GM23248 (cell line): ENCODE measurements at places on chromosomes 11 and 22. TPM values are rescaled to one million over a fixed set of nuclear protein-coding genes. Genes with fewer than 3 reads are reported as not detected.
A peak's percentile ranks its signal among the peaks of the same experiment; 100 is the strongest.

DNA sequence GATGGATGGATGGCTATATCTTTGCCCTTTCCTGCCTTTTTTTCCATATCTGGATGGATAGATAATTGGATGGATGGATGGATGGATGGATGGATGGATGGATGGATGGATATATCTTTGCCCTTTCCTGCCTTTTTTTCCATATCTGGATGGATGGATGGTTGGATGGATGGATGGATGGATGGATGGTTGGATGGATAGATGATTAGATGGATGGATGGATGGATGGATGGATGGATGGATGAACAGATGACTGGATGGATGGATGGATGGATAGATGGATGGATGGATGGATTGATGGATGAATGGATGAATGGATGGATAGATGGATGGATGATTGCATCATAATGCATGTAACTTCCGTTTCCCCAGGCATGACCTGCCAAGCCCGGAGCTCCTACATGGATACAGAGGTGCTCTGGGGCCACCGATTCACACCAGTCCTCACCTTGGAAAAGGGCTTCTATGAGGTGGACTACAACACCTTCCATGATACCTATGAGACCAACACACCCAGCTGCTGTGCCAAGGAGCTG is 24.9 kb downstream of the KCNJ5 start:
- no peak for DNase-seq

DNA sequence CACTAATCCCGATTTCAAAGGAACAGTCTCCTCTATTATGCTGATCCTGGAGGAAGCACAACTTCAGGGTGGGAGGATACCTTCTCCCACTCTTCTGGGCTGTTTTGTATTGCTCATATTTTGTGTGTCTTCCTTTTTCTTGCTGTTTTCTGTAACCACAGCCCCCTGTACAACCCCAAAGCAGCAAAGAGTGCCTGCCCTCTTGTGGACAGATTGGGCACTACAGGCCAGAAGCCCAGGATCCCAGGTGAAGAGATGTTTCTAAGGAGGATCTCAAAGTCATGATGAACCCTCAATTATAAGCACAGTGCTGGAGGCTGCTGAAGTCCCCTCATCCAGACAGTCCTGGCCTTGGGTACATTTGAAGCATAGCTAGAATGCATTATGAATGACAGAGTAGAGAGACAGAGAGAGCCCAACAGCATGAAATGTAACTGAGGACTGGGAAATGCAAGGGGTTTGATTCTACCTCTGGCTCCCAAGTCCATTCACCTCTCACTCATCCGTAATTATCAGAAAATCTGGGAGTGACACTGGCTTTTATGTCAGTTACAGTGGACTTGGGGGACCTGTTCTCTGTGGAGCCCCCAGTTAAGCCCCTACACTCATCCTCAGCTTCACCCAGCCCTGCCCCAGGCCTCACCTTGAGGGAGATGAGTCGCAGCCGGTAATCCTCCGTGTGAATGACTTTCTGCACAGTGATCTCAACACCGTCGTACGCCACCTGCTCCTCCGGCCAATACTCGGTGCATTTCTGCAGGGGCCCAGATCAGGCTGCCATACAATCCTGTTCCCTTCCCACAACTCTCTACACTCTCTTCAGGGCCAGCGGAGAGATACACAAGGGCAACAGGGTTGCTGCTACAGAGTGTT is 6.2 kb upstream of the IGSF22 start:
- peak; percentile 41 for DNase-seq

GRAMD1B gene
- polyA plus RNA-seq: 3.3 and 4.1 TPM in 2 replicates

DNA sequence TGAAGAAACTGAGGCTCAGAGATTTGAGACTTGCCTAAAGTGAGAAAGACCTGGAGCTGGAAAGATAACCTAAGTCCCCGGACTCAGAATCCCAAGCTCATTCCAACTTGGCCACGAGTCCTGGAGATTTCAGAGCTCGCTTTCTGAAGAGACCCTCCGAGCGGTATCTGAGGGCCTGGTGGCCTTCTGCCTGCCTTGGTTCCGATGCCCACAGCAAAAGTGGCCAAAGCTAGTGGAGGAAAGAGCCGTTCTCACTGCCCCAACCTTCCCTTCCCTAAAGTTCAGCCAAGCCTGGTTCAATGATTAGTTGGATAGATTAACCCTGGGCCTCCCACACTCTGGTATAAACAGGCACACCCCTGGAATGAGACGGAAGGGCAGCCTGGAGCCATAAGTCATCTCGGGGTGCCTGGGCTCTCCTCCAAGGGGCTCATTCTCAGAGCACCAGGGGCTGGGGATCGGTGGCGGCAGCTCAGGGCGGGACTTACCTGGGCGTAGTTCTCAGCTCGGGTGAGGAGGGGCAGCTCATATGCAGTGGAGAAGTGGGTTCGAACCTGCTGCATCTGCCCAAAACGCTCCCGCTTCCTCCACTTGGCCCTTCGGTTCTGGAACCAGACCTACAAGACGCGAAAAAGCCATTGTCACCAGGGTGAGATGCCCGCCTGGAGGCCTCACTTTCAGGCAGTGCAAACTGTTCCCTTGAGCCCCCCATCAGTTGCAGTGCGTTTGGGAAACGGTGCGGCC is 42.8 kb downstream of the ALX4 start:
- no peak for DNase-seq

DNA sequence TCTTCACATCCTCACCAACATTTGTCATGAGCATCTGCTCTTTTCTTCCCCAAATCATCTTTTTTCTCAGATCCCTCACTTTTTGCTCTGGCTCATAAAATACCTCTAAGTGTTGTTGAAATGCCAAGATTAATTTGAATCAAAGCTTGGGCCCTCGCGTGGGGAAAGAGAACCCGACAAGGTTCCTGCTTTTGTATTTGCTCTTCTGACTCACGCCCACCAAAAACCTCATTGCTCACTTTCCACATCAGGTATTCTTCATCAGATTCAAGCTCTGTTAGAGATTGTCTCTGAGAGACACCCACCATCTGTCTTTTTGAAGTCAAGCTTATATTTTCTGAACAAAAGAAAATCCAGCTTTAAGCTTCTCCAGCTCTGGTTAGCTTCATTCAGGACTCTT is 52.9 kb upstream of the FBXO3 start:
- DNase-seq: no peak

DNA sequence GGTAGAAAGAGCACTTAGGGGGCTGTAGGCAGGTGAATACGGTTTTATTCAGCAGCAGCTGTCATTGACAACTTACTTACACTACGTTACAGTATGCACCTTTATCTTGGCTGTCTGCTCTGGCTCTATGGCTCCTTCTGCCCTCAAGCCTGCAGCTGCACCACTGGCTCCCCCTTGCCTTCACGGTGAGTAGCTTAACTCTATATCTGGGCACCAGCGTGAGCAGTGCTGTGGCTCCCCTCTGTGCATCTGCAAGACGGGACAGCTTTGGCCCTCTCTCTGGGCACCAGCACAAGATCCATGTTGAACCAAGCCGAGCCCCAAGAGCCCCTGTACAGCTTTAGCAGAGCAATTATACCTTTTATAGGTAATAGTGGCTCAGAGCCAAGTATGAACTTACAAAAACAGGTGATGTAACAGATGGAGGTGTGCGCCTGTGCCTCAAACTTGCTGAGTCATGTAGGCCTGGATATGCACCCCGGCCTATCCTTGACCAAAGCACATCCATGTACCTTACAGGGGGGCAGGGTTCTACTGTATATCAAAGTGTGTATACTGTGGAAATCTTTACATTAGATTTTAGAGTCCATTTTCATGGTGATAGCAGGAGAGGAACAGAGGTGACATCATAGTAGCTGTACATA is 96.9 kb upstream of the CTSC start:
- DNase-seq: no peak

DNA sequence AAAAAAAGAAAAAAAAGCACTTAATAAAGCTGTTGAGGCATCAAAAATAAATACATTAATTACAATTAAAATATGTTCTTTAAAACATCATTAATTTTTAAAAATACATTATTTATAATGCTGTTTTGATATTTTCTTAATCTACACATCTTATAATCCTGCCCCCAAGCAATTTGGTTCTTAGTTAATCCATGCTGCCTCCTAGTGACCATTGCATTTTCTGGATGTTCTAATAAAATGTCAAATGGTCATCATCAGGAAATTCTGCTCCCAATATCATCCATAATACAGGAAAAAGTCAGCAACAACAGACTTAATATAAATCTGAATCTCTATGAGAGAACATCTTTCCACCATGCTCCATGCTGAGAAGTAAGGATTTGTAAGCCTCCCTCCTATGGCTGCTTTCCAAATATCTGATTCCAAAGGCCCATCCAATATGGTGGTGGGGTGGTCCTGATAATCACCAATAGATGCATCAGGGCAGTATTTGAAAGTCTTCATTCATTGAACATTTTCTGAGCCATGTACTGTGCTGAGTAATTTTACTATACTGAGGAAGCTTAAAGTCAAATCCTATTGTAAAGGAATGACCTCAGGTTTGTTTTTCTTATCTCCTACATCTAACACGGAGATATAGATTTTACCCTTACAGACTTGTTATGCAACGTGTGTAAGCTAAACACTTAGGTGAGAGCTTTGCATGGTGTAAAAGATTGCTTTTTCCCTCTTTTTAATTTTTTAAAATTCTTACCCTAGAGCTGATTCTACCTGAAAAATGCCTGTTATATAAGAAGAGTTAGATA is 124.7 kb upstream of the BMAL1 start:
- peak; percentile 70 for DNase-seq

DNA sequence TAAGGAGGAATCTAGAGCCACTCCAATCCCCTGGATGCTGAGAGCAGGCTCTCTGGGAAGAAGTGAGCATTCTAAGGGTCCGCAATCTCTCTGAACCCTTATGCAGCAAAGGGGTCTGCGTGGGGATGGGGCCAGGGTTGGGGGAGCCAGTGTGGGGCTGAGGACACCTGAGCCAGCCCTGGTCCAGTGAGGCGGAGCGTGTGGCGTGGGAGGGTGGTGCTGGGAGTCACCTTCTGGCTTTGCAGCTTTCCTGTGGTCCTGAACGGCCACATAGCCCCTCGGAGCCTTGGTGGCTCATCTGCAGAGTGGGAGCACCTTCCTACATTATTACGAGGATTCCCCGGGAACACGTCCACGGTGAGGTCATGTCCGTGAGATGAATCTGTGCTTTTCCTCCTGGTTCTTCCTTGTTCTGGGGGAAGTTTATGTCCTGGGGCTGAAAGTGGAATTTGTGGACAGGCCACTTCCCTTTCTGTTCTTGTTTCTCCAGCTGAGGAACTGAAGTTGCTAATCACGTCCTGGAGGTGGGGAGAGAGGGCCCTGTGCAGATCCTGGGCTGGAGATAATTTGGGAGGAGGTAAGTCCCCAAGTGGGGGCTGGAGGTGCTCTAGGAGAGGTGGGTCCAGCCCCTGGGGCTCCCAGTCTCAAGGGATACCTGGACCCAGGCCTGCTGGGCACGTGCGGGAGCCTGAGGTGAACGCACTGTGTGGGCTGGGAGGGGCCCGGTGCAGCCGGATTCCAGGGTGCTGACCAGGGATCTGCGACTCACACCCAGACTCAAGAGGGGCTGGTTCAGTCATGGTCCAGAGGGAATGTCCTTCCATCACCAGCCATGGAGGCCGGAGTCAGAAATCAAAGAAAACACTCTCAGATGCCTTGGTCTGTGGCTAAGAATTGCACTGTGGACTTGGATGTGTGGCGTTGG is 6.1 kb downstream of the MRGPRE start:
- peak; percentile 38 for DNase-seq
